T-cell (primary cell): ENCODE measurements at places on chromosomes 4 and X. TPM values are rescaled to one million over a fixed set of nuclear protein-coding genes. Genes with fewer than 3 reads are reported as not detected.

GRCh38 chr4:149999485-150000074 lies 78.7 kb upstream of the DCLK2 start:
- no peaks in the 10 kb centered on the region for H3K4me1 ChIP-seq
- no peaks in the 10 kb centered on the region for H3K36me3 ChIP-seq
- no peak overlapping the region for H3K4me3 ChIP-seq
- no peaks in the 10 kb centered on the region for H3K27me3 ChIP-seq

DNA sequence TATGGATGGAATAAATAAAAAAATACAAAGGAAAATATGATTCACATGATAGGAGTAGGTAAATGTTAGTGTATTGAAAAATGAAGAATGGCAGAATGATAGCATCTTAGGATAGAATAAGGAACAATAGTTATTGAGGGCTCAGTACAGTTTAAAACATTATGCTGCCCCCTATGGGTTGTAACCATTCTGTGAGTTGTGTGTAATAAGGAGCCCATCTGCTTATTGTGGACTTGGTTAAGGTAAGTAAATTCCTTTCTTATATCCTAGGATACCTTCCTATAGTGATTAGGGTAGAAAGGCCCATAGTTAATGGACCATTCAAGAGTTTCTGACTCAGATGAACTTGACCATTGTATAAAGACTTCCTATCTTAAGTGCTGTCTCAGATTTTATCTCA lies 195.8 kb downstream of the PDHA2 start:
- H3K36me3 ChIP-seq, result no peaks in the 10 kb centered on the region
- H3K27me3 ChIP-seq, result no peaks in the 10 kb centered on the region
- H3K4me3 ChIP-seq, result no peak overlapping the region
- DNase-seq, result no peak
- no peaks in the 10 kb centered on the region for H3K4me1 ChIP-seq

GRCh38 chrX:150239946-150240642 lies 123.0 kb upstream of the MAMLD1 start:
- no peaks in the 10 kb centered on the region for H3K36me3 ChIP-seq
- no peak overlapping the region for H3K4me3 ChIP-seq
- no peak for DNase-seq
- H3K27me3 ChIP-seq, result no peaks in the 10 kb centered on the region

- H3K4me1 ChIP-seq, result no peaks in the 10 kb centered on the region
- no peak overlapping the region for H3K27ac ChIP-seq
- no peak for DNase-seq
- H3K27me3 ChIP-seq, result no peaks in the 10 kb centered on the region
These were observed 48.6 kb downstream of the ASB9 start for GRCh38 chrX:15221321-15221720.

- H3K36me3 ChIP-seq, result no peaks in the 10 kb centered on the region
- H3K27me3 ChIP-seq, result peaks cover 79% of the 10 kb centered on the region
- DNase-seq, result no peak
- H3K27ac ChIP-seq, result no peak overlapping the region
- H3K4me3 ChIP-seq, result no peak overlapping the region
These were observed 61.8 kb downstream of the WFS1 start for GRCh38 chr4:6331468-6331867.

The GATA1 gene
- total RNA-seq, result 0.64 TPM

The EDA gene
- 5.0 TPM for total RNA-seq

GRCh38 chrX:13752646-13753045 lies 18.1 kb downstream of the OFD1 start:
- peaks cover 6% of the 10 kb centered on the region for H3K4me1 ChIP-seq
- no peaks in the 10 kb centered on the region for H3K27me3 ChIP-seq
- no peak overlapping the region for H3K27ac ChIP-seq
- H3K4me3 ChIP-seq, result no peak overlapping the region
- no peaks in the 10 kb centered on the region for H3K36me3 ChIP-seq

DNA sequence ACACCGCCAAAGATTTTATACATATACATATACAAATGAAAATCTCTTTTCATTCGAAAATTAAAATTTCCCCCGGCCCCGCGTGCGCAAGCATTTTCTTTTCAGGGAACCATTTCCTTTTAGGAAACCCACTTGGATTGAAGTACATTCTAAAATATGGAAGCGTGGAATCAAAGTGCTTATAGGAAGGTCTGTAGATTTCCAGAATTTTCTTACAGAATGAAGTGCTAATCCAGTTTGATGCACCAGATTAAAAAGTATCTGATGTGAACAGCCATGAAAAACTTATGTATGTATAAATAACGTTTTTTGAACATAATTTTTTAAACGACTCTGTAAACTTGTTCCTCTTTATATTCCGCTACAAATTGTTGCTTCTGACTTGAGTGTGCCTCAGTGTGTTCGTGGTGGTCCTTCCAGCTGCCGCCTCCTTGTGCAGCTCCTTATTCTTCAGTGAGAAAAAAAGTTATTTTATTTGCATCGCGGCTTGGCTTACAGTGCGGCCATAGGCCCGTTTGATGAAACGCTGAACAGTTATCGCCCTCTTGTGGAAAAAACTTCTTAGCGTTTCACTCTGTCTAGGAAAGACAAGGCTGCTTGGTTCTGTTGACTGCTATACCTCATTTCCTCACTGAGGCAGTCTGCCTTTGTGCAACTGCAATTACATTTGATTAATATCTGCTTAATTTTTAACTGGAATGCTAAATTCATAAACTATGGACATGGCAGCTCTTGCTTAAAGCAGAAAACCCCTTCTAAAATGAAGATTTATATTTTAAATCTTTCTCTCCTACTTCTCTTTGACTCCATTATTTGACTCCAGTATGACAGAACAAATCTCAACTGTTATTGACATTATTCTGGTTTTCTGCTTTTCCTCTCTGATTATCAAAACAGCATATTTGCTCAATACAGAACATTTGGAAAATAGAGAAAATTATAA lies 4.7 kb upstream of the NKX6-1 start:
- DNase-seq, result no peak
- no peak overlapping the region for H3K27ac ChIP-seq
- H3K4me3 ChIP-seq, result no peak overlapping the region
- H3K36me3 ChIP-seq, result no peaks in the 10 kb centered on the region
- peaks cover 10% of the 10 kb centered on the region for H3K4me1 ChIP-seq
- peaks cover 46% of the 10 kb centered on the region for H3K27me3 ChIP-seq

The TMPRSS11B gene
- not detected for total RNA-seq

DNA sequence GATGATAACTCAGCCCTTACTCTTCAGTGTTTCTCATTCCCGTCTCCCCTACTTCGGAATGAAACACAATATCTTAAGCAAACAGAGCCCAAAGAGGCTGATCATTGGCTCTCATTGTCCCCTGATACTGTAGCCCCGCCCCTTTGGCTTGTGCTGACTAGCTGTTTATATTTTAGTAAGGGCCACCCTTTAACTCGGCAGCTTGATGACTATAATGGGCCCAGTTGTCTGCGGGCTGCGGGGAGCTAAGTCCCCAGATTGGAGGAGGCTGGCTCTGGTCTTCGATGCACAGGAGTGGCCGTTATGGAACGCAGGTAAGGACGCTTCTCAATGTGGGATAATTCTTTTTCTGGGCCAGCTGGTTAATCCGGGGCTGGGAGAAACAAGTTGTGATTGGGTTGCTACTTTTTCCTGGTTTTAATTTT lies at the start of gene TRIM2:
TSS of gene TRIM2 (plus strand) at position 197 of the 425 bp plus-strand sequence. CDS start at position 285, 88 bp downstream.
- peak within 1 kb of the TSS; percentile 34 for H3K4me3 ChIP-seq
- H3K27me3 ChIP-seq, result peaks cover 5% of the 10 kb centered on the region
- no peak for DNase-seq
- H3K4me1 ChIP-seq, result peaks cover 12% of the 10 kb centered on the region

The FAAH2 gene
- 7.5 TPM for total RNA-seq

The PDGFC gene
- 0.47 TPM for total RNA-seq

DNA sequence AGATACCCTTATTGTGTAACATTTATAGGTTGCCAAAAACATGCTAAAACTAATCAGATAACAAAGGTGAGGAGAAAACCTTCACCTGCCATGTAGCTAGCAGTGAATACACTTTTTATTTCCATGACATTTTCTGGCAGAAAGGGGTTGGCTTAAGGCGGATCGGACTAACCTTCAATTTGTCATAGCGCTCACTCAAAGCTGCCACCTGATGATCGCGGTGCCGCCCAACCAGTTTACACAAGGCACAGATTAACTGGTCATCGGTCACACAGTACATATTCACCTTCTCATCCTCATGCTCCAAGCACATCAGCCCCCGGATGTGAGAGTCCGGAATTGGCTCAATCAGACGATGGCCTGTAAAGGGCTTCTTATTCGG lies 53.7 kb downstream of the MID1 start:
- no peak overlapping the region for H3K27ac ChIP-seq
- H3K4me3 ChIP-seq, result no peak overlapping the region
- DNase-seq, result no peak
- H3K27me3 ChIP-seq, result no peaks in the 10 kb centered on the region
- no peaks in the 10 kb centered on the region for H3K36me3 ChIP-seq

The NRK gene
- total RNA-seq, result 0.13 TPM

The ETDA gene
- not detected for total RNA-seq

GRCh38 chr4:79603681-79604080 lies 195.7 kb upstream of the GK2 start:
- no peaks in the 10 kb centered on the region for H3K27me3 ChIP-seq
- H3K4me3 ChIP-seq, result no peak overlapping the region
- no peaks in the 10 kb centered on the region for H3K4me1 ChIP-seq
- no peak for DNase-seq
- no peak overlapping the region for H3K27ac ChIP-seq

- no peak overlapping the region for H3K4me3 ChIP-seq
- no peaks in the 10 kb centered on the region for H3K4me1 ChIP-seq
- no peaks in the 10 kb centered on the region for H3K27me3 ChIP-seq
- no peak overlapping the region for H3K27ac ChIP-seq
- no peaks in the 10 kb centered on the region for H3K36me3 ChIP-seq
These were observed 168.9 kb downstream of the DCTD start for GRCh38 chr4:182748283-182748682.

The ADGRL3 gene
- not detected for total RNA-seq

- H3K36me3 ChIP-seq, result no peaks in the 10 kb centered on the region
- no peaks in the 10 kb centered on the region for H3K27me3 ChIP-seq
- no peak for DNase-seq
- H3K27ac ChIP-seq, result no peak overlapping the region
These were observed 116.6 kb downstream of the PAPSS1 start for GRCh38 chr4:107603430-107603829.

GRCh38 chrX:150577174-150577573 lies 8.8 kb downstream of the MTM1 start:
- H3K4me3 ChIP-seq, result no peak overlapping the region
- no peak for DNase-seq
- no peaks in the 10 kb centered on the region for H3K36me3 ChIP-seq
- H3K27me3 ChIP-seq, result no peaks in the 10 kb centered on the region
- peak overlapping the region; percentile 64 for H3K27ac ChIP-seq

DNA sequence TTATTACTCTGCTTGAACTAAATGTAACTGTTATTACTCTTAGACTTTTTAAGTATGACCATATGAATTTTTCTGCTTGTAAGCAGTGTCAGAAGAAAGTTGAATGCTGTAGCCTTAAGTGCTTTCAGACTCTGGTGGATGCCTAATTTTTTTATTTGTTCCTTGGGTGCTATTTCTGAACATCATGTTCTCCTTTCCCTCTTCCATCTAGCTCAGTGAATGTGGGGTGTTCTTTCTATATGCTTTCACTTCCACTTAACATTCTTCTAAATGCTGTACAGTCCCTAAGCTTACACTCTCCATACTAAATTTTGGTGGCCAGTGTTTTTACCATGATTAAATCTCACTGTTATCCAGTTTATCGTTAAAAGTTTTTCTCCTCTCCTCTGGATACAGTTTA lies 3.6 kb downstream of the DCK start:
- H3K27me3 ChIP-seq, result no peaks in the 10 kb centered on the region
- peak overlapping the region; percentile 31 for H3K27ac ChIP-seq
- no peak for DNase-seq
- H3K36me3 ChIP-seq, result no peaks in the 10 kb centered on the region

- H3K4me1 ChIP-seq, result no peaks in the 10 kb centered on the region
- DNase-seq, result no peak
- H3K36me3 ChIP-seq, result no peaks in the 10 kb centered on the region
- H3K27ac ChIP-seq, result no peak overlapping the region
- no peak overlapping the region for H3K4me3 ChIP-seq
- no peaks in the 10 kb centered on the region for H3K27me3 ChIP-seq
These were observed 96.3 kb upstream of the TSPAN5 start for GRCh38 chr4:98754736-98755135.

DNA sequence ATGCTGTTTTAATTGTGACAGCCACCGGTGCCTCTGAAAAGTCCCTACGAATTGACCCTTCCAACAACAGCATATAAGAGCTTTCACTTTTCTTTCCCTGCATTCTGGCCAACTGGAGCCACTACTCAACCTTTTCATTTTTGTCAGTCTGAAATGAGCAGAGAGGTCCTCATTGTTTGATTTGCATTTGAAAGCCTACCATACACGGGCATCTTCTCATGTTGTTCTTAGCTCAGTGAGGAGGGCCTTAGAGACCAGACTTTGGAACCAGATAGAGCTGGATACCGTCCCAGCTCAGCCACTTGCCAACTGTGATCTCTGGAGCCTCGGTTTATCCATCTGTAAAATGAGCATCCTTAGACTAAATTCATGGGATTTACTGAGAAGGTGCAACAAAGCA lies 16.9 kb upstream of the TMSB4X start:
- H3K4me1 ChIP-seq, result peaks cover 77% of the 10 kb centered on the region
- H3K27me3 ChIP-seq, result no peaks in the 10 kb centered on the region
- peak overlapping the region; percentile 19 for H3K4me3 ChIP-seq
- no peak for DNase-seq
